NCI-H2081 treated with DMSO at 0.1 percent for 48 hours (cell line): ENCODE measurements at places on chromosomes 5 and 9.

GRCh38 chr9:132806723-132807421 lies 71.2 kb downstream of the AK8 start:
- no peak for DNase-seq

- DNase-seq, result no peak
Observed at GRCh38 chr9:347667-348292, 133.1 kb downstream of the DOCK8 start.

GRCh38 chr5:107365320-107366109 lies 305.2 kb downstream of the EFNA5 start:
- no peak for DNase-seq

DNA sequence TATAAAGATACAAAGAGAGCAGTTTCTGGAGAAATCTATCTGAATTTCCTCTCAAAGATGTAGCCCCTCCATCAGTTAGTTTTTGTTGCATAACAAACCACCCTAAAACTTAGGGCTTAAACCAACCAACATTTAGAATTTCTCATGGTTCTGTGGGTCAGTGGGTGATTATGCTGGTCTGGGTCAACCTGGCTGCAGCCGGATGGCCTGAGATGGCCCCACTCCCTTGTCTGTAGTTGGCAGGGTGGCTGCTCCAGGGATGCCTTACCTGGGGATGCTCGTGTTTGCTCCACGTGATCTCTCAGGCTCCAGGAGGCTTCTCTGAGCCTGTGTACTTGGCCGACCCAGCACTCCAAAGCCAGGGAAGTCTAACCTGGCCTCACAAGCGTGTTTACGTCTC lies 139.3 kb downstream of the MVB12B start:
- no peak for DNase-seq

GRCh38 chr5:101047181-101047580 lies 144.1 kb upstream of the ST8SIA4 start:
- DNase-seq, result no peak

GRCh38 chr9:95820074-95820473 lies 55.4 kb upstream of the ERCC6L2 start:
- DNase-seq, result no peak

- no peak for DNase-seq
Observed at GRCh38 chr5:162288647-162289296, 221.2 kb downstream of the GABRG2 start.

GRCh38 chr9:113569472-113570060 lies 106.0 kb downstream of the RGS3 start:
- DNase-seq, result no peak

DNA sequence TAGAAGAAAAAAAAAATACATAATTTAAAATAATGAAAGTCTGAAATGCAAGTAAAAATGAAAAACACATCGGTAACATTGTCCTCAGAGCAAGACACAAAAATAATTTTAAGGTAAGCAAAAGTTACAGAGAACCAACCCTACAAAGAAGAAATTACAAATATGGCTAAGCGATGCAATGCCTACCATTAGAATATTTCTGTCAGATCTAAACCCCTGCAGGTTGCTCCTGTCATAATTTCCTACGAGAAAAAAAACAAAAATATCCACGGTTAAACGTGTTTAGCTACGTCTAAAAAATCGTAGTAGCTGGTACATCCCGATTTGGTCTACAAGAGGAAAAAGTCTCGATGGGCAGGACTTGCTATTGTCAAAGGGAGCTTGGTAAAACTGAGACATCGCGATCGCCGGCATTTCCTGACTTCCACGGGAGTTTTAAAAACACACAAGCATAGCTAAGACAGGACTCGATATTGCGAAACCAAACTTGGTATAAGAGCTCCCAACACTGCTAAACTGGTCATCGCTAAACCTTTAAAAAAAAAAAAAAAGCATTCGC lies 1.1 kb upstream of the ANXA2R start:
- peak; percentile 27 for DNase-seq

GRCh38 chr9:34253460-34253837 lies 74.6 kb downstream of the UBAP1 start:
- DNase-seq, result no peak

- DNase-seq, result no peak
Observed at GRCh38 chr5:179375236-179375685, 30.0 kb upstream of the ADAMTS2 start.

- DNase-seq, result no peak
Observed at GRCh38 chr5:94316916-94317838, 301.2 kb downstream of the KIAA0825 start.

- no peak for DNase-seq
Observed at GRCh38 chr5:111929867-111930266, 172.9 kb upstream of the NREP start.

GRCh38 chr9:70557661-70558369 lies 143.4 kb upstream of the KLF9 start:
- no peak for DNase-seq

- DNase-seq, result no peak
Observed at GRCh38 chr9:136662656-136663581, at the start of gene EGFL7. Gene EGFL7 (plus strand): TSS chr9:136662916. CDS start chr9:136668283, 5,367 bp downstream.

DNA sequence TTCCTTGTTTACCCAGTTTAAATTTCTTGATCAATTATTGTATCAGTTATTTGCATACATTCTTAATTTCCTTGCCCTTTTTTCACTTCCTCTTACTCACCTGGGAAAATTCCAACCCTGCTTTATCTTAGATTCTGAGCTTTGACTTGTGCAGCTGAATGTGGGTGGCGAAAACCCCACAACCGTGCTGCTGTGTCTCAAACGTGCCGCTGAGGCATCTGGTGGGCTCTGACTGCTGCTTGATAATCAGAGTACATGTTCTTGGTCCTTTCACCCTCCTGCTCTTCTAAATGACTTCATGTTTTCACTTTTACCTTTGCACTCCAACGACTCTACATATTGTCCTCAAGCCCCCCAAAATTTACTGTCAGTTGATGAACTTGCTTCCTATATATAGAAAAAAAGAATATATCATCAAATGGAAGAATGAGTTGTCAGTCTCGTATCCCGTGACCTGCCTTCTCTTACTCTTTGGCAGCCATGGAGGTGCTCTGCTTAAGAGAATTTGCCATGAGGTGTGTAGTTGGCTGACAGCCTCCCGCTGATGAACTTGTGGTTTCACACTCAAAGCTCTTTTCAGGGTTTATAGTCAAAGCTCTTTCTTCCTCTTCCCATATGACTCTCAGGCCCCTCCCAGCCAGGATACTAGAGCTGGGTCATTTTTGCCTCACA lies 14.0 kb upstream of the JAK2 start:
- DNase-seq, result no peak

GRCh38 chr9:95077053-95077765 lies 240.3 kb downstream of the FANCC start:
- DNase-seq, result no peak

DNA sequence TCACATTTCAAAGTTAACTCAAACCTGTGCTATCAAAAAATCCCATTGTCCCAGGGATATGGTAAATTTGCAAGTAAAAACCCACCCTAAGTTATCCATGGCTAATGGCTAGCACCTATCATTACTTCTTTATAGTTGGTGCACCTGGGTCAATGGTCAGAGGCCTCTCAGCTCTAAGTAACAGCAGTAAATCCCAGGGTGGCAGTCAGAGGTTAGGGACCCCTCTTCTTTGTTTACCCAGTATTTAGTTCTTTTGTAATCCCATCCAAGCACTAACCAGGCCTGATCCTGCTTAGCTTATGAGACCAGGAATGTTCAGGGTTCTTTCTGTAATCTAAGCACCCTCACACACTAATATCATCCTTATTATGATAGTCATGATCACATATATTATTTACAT lies 52.1 kb upstream of the WWC1 start:
- no peak for DNase-seq

- DNase-seq, result no peak
Observed at GRCh38 chr9:109383947-109384346, 63.1 kb upstream of the EPB41L4B start.

DNA sequence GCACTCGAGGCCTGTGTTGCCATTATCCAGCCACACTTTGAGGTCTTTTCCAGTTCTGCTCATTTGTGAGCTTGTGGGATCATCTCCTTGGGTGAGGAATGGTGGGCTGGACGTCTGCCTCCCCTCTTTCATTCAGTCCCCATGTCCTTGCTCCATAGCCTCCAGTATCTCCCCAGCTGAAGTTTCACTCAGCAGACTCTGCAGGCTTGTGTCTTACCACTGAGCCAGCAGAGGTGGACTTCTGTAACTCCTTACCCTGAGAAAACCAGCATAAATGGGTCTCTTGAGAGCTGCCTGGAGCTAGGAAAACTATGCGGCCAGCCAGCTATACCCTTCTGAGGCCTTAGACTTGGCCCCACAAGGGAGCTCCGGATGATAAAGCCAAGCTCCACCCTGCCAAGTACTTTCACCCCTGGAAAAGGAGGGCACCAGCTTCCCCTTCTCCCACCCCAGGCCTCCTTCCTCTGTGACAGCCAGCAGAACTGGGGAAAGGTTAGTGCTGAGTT lies 12.2 kb downstream of the IRF1 start:
- DNase-seq, result no peak

- no peak for DNase-seq
Observed at GRCh38 chr5:74183041-74183440, 457.5 kb downstream of the ENC1 start.

- DNase-seq, result no peak
Observed at GRCh38 chr9:127779136-127779981, 893 bp upstream of the SH2D3C start.

DNA sequence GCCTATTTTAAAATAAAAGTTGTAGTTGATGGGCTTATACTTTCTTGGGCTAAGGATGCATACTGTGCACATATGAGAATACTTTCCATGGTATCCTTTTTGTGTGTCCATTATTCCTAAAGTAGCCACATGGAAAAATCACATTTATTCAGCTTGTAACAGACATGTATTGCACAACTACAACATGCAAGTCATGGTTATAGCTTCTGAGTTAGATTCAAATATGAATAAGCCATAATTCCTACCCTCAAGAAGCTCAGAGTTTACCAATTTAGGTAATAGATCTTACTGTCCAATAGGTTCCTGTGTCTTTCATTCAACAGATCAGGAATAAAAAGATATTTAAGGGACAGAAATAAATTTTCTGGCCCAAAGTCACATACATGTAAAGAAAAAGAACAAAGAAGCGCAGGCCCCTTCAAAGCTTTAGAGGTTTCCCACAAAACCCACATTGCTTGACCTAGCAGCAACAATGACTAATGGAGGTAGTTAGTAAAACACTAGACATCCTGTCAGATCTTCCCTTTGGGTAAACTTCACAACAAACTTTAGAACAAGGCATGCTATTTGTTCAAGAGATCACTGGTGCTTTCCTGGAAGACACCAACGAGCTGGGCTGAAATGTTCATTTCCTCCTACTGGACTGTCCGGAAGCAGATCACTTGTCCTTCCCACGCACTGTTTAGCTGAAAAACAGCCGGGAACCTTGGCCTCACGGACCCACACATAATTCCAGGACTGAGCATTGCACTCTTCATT lies 78.4 kb upstream of the ITGA1 start:
- DNase-seq, result no peak

GRCh38 chr5:37637165-37637845 lies 202.5 kb downstream of the GDNF start:
- no peak for DNase-seq

DNA sequence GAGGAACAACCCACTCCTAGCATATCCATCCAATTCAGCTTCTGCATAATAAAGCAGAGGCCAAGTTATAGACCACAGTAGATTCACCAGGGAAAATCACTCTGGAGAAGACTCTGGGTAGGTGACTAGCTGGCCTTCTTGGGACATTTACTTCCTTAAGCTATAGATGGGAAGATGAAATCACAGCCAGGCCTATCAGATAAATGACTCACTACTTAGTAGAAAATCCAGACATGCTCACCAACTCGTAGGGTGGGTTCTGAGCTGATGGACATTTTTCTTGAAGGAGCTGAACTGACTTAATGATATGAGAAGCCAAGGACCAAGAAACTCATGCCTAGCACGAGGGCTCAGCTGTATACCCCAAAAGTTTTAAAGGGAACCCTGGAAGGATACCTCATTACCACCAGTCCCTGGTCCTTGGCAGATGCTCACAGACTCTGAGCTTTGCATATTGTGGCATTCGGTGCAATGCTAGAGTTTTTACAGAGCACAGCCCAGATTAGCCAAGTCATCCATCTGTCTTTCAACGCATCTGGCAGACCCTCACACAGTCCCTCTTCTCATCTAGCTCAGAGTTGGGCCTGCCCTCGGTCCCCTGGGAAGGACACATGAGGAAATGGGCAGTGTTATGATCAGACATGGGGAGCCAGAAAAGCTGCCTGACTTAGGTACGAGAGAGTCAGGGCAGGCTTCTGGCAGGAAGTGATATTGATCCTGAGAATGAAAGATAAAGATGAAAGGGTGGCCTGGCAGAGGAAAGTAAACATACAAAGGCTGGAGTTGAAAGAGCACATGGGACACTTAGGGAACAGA lies 15.0 kb downstream of the ACSL6 start:
- DNase-seq, result no peak

GRCh38 chr5:52886206-52886605 lies 98.5 kb downstream of the ITGA1 start:
- no peak for DNase-seq

- DNase-seq, result no peak
Observed at GRCh38 chr5:147081311-147081764, 153.5 kb upstream of the STK32A start.

GRCh38 chr5:98282521-98282920 lies 490.9 kb upstream of the RGMB start:
- no peak for DNase-seq

DNA sequence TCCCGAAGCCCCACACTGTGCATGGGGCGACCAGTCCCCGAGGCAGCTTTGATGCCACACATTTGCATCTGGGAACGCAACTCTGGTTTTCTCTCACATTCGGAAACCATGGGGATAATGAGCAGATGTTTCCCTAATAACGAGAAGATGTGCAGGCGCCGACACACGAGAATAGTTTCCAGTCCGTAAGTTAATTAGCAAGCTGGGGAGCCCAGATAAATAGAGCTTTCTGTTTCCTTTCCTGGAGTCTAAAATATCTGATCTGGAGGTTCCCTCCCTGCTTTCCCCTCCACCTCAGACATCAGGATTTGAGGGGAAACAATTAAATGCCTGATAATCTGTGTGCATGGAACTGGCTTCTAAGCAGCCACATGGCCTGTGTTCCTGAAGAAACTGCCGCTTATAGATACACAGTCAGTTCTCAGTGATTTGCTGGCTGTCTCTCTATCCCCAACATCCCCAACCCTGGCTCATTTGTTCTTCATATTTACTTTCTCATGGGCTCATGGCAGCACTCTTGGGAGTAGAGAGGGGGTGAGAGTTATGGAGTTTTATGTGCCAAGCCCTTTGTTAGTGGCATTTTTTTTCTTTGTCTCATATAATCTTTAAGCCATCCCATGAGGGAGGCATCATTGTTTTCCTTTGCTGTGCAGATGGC lies 62.8 kb downstream of the PDZD2 start:
- DNase-seq, result no peak

DNA sequence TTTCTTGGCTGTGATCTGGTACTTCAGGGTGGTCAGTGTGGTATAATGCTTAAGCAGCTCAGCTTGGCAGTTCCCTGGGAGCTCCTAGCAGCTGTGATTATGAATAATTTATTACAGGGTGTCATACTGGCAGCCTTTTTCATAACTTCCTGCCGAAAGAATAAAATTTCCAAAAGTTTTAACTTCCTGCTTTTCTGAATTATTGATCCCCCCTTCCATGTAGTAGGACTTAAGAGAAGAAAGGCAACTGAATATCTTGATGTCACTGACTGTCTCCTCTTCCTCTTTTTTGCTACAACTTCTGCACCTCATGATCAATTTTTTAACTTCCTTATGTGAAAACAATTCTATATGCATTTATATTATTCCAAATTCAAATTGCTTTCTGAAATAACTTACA lies 74.3 kb upstream of the SPEF2 start:
- DNase-seq, result no peak
